CD4-positive, alpha-beta T cell treated with Interleukin-6 for 4 hours (primary cell): ENCODE measurements at places on chromosomes 7 and 10.

DNA sequence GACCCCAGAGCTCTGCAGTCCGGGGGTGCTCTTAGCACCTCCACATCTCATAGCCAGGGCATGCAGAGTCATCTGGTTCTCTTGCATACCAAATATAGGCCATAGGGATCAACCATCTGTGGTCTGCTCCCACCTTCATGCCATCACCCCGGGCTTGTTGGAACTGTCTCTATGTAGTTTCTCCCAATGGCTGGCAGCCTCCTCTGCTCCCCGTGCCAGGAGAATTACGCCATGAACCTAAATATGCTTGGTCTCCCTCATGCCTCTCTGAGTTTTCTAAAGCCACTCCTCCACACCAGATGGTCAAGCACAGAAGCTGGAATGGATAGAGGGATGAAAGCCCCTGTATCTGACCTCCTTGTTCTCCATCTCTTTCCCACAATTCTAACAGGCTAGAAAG is 302.6 kb upstream of the MYO3A start:
- no peak for DNase-seq

GRCh38 chr7:45643630-45644029 is 69.5 kb downstream of the ADCY1 start:
- DNase-seq, result no peak

GRCh38 chr7:151372612-151373265 is 31.1 kb downstream of the NUB1 start:
- DNase-seq, result no peak

DNA sequence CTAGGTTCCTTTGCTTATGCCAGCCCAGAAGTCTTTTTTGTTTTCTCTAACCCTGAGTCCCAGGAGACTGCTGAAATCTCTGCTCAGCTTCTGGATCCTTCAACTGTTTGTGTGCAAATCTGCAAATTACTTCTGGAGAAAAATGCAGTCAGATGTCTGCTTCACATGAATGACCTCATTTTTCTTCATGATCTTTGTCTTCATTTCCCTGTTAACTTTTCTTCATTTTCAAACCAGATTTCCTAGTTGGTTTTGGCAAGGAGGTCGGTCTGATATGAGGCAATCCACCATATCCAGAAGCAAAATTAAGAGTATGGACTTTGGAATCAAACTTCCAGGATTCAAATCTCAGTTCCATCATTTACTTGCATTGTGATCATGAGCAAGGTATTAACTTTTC is 66.8 kb downstream of the ZNF503 start:
- no peak for DNase-seq

- DNase-seq, result no peak
These were observed 138.4 kb upstream of the TNS3 start for GRCh38 chr7:47720141-47720906.

GRCh38 chr7:104962781-104963180 is 51.2 kb upstream of the KMT2E start:
- DNase-seq, result no peak

GRCh38 chr10:13779748-13780147 is 193.0 kb downstream of the PRPF18 start:
- no peak for DNase-seq

DNA sequence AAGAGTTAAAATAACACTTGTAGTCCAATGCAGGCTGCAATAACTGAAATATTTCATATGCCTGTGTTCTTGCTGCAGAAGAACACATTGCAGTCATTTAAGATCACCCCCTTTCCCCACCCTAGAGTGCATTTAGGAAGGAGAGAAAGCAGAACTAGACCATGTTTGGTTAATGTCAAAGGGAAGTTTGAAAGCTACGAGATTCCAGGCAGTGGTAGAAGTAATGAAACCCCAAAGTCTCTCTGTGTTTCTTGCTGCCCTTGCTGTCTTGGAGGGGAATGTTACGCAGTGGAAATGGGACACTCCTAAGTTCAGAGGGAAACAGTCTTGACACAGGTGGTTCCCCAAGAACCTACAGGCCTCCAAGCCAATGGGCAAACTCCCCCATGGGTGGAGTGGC is 242.9 kb downstream of the PTEN start:
- DNase-seq, result no peak

DNA sequence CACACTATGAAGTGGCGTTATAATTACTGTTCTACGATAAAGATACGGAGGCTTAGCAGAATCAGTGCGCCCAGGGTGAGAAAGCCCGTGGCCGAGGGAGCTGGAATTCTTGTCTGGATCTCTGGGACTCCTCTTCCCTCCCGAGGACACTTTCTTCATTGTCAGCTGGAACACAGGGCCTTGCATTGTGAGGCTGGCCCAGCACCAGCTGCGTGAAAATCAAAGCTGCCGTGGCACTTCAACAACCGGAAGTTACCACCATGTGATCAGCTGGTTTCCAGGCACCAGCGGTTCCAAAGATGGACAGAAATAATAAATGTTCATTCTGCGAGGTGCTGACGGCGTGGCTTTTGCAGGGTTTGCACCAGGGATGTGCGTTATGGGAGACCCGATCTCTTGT is 234.0 kb upstream of the PITRM1 start:
- no peak for DNase-seq

DNA sequence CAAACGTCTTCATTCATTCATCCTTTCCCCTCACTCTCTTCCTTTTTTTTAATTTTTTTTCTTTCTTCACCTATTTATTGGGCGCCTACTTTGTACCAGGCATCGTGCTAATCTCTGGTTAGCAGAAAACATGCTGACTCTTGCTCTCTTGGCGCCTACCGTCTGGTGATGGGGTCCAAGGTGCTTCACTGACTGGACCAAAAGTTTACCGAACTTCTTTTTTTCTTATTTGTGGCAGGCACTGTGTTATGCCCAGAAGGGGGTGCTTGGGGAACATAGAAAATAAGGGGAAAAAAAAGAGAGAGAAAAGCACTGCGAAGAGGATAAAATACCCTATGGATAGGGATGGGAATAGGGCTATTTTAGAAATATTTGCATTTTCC is 505 bp upstream of the FAM204A start:
- peak; percentile 2 for DNase-seq

DNA sequence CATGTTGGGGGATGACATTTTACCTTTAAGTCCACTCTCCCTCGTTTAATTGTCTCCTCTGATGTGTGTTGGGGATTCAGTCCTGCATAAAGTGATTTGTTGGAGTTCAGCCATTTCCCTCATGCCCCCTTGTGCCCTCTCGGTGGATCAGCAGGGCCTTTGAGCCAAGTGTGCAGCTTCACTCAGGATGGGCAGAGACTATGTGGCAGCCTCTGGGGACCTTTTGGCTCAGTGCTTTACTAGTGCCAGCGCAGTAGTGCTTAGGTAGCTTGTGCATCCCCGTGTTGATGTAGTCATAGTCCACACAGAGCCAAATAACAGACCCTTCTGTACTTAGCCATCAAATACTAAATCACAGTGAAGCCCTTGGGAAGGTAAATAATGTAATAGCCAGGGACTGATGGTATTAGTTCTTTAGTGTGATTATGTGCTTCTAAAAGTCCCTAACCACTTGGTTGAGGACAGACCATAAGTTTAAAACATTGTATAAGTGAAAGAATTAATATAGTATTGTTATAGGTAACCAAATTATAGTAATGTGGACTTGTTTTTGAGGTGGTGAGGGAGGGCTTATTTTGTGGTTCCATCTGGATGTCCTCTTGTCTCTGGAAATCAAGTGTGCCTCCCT is 11.4 kb downstream of the BUB3 start:
- DNase-seq, result no peak

DNA sequence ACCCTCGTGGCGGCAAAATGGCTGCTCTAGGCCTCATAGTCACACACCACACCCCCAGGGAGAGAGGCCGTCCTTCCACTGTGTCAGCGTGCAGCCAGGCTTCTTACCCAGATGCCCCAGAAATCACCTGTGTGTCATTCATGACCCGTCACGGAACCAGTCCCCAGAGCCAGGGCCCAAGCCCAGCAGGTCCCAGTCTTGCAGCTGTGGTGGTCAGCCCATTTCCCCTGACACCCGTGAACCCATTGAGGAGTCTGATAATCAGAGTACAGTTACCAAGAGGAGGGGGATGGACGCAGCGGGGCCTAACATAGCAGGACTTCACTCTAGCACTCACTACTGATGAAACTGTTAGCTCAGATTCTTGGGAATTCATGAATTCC is 112.1 kb downstream of the ACTR3B start:
- DNase-seq, result no peak

GRCh38 chr10:112424651-112425050 is 22.1 kb downstream of the ZDHHC6 start:
- DNase-seq, result no peak

DNA sequence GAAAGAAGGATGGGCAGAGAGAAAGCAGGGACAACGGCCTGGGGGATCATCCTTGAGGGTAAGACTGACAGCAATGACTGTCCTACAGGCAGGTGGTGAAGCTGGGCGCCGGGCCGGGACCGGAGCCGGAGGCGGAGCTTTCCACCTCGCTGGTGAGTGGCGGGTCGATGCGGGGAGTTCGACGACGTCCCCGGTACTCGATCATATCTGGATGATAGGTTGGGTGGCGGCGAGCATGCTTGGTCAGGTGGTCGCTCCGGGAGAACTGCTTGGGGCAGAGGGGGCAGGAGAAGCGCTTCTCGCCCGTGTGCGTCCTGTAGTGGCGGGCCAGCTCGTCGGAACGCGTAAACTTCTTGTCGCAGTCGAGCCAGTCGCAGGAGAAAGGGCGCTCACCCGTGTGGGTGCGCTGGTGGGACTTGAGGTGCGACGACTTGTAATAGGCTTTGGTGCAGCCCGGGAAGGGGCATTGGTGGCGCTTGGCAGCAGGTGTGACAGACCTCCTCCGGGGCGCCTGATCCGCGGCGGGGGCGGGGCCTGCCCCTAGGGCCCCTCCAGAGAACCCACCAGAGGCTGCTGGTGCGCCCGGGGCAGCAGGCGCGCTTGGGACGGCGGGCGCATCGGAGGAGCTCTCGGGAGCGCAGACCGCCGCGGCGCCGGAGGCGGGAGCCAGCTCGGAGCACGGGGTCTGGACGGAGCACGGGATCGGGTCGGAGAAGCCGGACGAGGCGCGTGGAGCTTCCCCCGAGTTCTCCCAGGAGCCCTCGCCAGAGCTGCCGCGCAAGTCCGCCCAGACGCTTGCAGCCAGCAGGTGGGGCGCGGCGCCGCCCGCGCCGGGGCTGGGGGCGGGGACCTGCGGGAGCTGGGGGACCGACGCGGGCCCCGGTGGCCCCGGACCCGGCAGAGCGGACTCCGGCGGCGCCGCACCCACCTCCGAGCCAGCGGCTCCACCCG is 752 bp downstream of the KLF14 start:
- DNase-seq, result peak; percentile 24

DNA sequence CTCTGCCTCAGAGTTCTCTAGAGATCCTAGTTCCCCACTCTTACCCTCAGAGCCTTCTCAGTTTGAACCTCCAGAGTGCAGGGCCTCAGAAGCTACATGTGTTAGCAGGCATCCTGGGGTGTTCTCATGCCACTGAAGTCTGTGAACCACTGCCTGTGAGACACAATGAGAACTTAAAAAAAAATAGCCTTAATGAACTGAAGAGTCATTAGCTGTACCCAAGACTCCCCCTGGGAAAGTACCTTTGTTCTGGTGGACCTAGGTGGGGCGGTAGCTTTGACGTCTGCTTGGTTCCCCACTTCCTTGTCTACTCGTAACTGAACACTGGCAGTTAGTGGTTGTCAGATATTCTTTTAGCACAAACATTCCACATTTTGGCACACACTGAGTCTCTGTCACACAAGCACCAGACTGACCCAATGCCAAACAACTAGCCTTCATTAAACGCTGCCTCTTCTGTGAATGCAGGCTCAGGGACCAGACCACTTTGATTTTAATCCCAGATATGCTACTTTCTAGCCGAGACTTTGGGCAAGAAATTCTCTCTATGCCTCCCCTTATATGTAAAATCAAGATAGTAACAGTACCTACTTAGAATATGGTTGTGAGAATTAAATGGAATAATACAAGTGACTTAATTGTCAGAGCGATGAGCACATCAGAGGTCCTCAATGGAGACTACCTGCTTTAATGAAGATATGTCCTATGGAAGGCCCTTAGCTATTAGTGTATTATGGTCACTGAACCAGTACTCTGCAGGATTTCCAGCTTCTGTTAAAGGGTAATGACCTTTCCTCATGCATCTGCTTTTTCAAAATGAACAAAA is 75.3 kb upstream of the CC2D2B start:
- DNase-seq, result peak; percentile 48

DNA sequence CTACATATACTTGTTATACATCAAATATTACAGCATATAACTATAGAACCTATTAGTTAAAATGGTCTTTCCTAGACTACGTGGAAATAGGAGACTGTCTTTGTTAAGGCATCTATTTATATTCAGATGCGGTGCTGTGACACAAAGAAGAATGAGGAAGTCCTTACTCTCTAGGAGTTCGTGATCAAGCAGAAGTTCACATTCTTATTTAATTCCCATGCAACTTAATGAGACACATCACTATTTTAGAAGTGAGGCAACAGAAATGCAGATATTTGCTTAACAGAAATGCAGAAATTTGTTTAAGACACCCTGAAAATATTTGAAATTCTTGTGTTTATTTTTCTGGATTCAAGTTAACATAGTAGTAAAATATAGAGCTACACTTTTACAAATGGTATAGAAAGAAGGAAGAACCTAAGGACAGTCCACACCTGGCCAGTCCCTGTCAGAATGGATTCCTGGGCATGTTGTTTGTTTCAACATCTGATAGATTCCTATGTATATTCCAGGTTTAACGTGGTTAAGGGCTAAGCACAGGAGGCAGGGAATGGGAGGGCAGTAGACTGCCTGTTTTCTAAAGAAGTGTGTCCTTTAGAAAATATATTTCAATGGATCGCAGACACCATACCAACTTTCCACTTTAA is 70.6 kb upstream of the NXPH1 start:
- no peak for DNase-seq

GRCh38 chr7:30658479-30659074 is 23.7 kb downstream of the CRHR2 start:
- DNase-seq, result no peak

DNA sequence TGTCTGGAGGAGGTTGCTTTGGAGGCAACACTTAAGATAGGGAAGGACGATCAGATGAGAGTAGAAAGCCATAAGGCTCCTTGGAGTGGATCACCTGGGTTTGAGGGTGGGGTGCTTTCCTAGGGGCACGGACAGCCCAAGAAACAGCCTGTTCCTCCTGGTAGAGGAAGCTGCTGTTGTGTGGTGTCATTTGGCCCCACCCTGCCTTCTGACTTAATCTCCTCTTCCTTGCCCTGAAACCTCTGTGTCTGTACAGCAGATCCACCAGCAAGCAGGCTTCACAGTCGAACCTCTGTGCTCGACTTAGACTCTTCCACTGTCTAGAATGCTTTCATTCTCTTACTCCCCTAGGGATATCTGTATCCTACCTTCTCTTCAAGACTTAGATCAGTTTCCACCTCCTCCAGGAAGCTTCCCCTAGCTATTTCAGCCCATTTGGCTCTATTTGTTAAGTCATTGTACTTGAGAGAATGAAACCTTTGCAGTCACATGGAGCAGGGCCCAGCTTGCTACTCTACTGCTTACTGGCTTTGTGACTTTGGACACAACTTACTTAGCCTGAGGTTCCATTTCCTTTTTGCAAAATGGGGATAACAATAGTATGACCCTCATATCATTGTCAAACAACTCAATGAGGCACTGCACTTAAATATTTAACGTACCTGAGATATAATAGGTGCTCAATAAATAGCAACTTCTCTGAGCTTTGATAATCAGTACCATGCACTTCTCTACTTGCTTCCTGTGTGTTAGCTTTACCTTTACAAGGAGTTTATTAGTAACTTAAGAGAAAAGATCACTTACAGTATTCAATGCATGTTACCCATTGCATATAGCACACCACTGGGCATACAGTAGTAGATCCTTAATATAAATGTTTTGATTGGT is 5.0 kb downstream of the MXI1 start:
- peak; percentile 73 for DNase-seq
